PC-3 (cell line): ENCODE measurements at places on chromosomes 5 and 9. TPM values are rescaled to one million over a fixed set of nuclear protein-coding genes. Genes with fewer than 3 reads are reported as not detected.

GRCh38 chr9:135098400-135099105 is 11.1 kb downstream of the OLFM1 start:
- DNase-seq: peak; percentile 4

DNA sequence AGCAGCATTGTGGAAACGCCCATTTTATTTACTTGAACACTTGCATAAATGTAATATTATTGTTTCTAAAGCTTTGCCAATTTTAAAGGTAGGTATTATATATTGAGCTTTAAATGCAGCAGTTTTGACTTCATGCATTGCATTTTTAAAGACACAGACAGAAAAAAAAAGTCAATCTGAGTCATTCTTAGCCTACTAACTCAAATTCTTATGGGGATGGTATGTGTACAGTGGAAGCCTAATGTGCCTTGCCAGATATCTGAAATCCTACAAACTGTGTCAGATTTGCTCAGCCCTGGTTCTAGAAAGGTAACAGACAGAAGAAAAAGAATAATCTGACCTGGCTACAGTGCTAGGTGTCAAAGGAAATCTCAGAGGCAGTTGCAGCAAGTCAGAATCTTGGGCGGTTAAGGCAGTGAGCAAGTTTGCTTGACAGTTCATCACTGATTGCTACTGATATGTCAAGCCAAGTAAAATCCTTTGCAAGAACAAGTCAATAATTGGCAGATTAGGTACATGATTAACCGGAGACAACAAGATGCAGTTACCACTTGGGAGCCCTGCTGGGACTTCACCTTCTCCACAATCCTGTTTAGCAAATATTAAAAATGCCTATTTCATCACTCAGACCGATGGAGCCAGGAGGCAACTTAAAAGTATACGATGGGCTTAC is 224.8 kb upstream of the WWC1 start:
- DNase-seq: no peak

The C5orf46 gene
- total RNA-seq: 59.9 and 78.7 TPM in 2 replicates

DNA sequence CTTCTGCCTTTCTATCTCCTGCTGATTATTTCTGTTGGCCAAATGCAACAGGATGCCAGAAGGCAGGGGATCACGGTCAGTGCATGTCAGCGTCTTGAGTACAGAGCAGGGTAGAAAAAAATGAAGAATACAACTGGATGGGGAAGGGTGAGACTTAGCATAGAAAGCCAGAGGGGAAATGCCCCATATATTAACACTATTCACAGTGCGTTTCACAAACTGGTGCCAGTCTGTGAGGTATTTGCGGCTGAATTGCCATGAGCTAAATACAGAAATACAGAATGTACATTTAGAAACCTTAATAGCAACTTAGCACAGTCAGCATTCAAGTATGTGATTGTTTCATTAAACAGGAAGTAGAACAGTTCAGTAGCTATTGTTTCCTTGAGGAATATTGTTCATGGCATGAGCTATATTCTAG is 31.0 kb upstream of the SLC1A3 start:
- DNase-seq: peak; percentile 45

DNA sequence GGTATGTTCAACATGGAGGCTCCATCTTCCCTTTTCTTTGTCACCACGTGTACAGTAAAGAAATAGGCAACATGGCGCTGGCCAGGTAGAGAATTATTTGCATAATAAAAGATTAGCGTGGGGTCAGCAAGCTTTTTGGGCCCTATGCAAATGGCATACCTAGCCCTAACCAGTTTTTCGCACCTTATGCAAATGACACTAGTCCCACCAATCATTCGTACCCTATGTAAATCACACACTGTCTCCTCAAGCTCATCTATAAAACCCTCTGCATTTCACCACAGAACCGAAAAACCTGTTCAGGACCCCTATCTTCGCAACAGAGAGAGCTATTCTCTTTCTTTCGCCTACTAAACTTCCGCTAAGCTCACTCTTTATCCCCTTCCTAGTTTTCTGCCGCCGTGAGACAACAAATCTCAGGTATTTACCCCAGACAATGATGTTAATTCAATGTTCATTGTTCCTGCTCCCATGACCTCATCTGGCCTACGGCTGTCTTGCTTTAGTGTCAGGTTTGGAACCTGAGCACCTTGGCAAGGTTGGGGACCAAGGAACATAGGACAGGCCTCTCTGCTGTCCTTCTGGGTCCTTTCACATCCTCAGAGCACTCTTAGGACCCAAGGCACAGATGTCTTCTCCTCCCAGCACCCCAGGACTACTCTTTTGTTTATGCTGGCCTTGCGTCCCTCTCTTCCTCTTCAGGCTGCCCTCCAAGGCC is 180.7 kb upstream of the RAI14 start:
- DNase-seq: no peak

The RNF14 gene
- total RNA-seq: 32.1 and 49.8 TPM in 2 replicates

GRCh38 chr9:2610985-2611384 is 10.6 kb upstream of the VLDLR start:
- DNase-seq: no peak

The ZNF782 gene
- 5.0 and 5.3 TPM in 2 replicates for total RNA-seq

DNA sequence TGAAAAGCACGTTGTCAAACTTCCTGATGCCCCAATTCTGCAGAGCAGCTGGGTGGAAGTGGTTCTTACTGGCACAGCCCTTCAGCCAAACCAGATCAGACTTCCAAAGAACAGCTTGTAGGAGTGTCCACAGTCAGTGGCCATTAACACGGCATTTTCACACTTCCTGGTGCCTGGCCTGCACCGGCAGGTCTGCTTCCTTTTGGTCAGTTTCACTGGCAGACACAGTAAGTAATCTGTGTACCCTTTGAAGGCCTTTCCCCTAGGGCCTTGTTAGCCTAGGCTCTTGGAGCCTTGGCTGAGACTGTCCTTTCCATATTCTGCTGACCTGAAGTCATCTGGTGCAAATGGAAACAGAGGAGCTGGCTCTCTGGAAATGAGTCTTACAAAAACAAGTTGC is 297.5 kb upstream of the TNC start:
- no peak for DNase-seq

DNA sequence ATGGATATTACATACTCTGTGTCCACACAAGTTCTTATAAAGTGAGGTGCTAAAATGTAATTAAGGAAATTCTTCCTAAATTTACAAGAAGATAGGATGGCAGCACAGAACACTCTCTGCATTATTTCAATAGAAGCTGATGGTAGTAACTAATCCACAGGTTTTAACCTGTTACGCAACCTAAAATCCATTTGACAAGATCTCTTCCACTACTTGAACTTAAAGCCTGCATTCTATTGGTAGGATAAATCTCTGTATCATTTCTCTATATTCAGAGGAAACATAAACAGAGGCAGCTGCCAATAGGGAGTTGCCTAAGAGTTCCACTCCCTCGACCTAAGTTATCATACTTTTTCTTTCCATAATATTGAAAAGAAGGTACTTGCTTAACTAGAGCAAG is 21.6 kb downstream of the CDC37L1 start:
- DNase-seq: no peak

DNA sequence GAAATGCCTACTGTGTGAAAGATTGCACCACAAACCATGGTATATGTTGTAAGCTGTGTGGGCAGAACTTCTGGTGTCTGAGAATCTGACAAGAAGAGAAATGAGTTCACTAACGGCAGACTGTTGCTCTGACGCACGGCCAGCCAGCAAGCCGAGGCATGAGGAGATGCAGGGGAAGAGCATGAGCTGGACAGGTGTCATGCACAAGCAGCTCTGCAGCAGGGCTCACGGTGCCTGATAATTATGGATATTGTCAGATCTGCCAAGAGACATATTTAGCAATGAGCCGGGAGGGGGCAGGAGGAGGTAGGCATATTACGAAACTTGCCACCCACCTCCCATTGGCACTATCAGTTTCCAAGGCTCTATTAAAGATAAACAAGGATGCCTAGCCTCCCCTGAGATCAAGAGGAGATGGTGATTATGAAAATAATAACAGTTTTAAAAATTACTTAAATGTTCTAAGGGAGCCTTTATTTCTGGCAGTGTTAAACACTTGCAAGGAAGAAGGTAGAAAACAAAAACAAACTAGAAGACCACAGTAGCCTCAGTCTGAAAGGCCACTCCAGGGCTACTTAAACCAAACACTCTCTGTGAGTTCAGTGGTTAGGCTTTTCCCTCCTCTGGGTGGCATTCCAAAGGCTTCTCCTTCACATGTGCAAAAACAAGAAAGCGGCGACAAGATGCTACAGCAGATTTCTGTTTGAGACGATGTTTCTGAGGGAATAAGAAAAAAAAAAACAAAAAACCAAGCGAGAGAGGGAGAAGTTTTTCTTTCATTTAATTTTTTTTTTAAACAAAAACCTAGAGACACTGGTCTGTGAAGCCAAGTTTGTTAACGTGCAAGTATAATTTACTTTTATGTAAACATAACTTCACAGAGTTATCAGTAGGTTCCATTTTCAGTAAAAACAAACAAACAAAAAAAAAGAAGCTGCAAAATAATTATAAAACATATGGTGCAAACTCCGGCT is 339.5 kb downstream of the BNC2 start:
- DNase-seq: no peak

GRCh38 chr5:170361616-170362015 is 27.6 kb downstream of the KCNMB1 start:
- no peak for DNase-seq

- DNase-seq: no peak
Measured at GRCh38 chr9:35035851-35036701, 36.3 kb downstream of the VCP start.

- no peak for DNase-seq
Measured at GRCh38 chr9:12183321-12183720, 509.9 kb upstream of the TYRP1 start.

DNA sequence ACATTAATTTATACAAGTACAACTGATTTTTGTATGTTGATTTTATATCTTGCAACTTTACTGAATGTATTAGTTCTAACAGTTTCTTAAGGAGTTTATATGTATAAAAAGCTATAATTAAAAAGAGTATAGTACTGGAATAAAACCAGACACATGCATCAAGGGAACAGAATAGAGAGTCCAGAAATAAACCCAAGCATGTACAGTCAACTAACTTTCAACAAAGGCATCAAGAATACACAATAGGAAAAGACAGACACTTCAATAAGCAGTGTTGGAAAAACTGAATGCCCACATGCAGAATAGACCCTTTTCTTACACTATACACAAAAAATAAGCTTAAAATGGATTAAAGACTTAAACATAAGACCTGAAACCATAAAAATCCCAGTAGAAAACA is 170.9 kb downstream of the ICE1 start:
- DNase-seq: no peak

The NEUROG1 gene
- not detected in 2 replicates for total RNA-seq

The AQP3 gene
- total RNA-seq: 5.1 and 9.6 TPM in 2 replicates

- DNase-seq: peak; percentile 62
Measured at GRCh38 chr5:132510076-132510475, 19.5 kb upstream of the IRF1 start.

The COL15A1 gene
- 0.04 and 0.86 TPM in 2 replicates for total RNA-seq

- DNase-seq: no peak
Measured at GRCh38 chr9:112120030-112120341, 55.1 kb downstream of the SUSD1 start.

The CFAP77 gene
- 0.11 TPM in 1 of 2 replicates, not detected in the other for total RNA-seq

The PLPPR1 gene
- not detected in 2 replicates for total RNA-seq

The SPATA31A3 gene
- not detected in 2 replicates for total RNA-seq

GRCh38 chr9:13707612-13708576 is 428.4 kb upstream of the MPDZ start:
- peak; percentile 91 for DNase-seq

- DNase-seq: peak; percentile 17
Measured at GRCh38 chr9:123282362-123283047, 14.1 kb upstream of the STRBP start.

The FAM169A gene
- total RNA-seq: 10.6 and 11.2 TPM in 2 replicates

GRCh38 chr9:124779368-124780059 is 2.6 kb downstream of the OLFML2A start:
- DNase-seq: peak; percentile 88

DNA sequence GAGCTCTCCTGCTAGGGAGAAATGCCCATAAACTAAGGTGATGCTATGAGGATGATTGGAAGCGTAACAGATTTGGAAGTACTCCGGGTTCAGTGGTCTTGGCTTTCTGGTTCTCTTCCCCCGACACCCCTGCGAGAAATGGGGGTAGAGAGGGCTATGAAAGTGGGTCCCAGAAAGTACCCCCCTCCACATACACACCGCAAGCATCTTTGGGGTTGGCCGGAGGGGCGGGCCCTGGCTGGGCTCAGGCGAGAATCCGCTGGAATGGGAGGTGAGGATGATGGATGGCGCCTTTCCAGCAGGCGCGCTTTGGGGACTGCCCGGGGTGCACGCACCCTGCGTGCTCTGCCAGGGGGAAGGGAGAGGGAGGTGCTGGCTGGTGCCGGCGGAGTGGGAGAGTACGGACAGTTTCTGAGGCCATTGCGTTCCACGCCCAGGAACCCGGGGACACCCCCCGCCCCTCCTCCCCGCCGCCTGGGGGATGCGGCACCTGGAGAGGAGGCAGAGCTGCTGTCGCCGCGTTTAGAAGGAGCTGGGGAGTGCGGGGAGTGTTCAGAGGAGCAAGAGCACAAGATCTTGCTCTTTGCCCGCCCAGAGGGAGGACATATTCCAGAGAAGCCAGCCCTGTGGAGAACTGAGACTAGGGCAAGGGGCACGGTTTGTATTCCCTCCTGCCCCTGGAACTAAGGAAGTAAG is 1.9 kb downstream of the PCSK5 start:
- DNase-seq: no peak

DNA sequence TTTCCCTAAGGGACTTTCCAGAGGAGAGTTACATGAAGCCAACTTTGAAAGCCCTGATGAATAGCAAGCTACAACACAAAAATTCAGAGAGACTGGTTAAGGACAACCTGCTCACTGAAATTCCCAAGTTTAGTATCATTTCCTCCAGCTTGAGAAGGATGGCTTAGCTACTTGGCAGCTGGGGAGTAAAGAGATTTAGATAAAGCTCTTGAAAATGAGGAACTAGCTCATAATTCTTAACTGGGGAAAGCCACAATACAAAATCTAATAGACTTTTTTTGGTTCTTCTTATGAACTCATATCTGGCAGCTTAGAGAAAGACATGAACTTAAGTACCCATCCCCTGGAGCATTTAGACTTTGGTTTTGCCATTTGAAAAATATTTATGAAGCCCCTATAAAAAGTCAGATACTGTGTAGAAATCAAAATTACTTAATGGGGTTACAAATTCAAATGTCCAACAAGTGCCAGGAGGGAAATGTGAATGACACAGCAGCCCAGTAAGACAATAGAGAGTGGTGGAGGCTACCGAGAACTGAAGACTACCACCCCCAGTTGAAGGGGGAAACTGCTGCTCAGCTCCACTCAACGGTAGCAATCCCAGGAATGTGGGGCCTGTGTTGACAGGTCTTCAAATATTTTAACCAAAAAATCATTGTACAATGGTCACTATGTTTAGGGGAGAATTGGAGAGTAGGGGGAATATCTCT is 79.4 kb upstream of the ADRB2 start:
- DNase-seq: no peak

GRCh38 chr5:63700241-63700640 is 262.0 kb downstream of the HTR1A start:
- no peak for DNase-seq

The TAF11L10 gene
- total RNA-seq: not detected in 2 replicates
